ENCODE measurements at places on chromosomes 16 and 17.
A peak's percentile ranks its signal among the peaks of the same experiment; 100 is the strongest.

DNA sequence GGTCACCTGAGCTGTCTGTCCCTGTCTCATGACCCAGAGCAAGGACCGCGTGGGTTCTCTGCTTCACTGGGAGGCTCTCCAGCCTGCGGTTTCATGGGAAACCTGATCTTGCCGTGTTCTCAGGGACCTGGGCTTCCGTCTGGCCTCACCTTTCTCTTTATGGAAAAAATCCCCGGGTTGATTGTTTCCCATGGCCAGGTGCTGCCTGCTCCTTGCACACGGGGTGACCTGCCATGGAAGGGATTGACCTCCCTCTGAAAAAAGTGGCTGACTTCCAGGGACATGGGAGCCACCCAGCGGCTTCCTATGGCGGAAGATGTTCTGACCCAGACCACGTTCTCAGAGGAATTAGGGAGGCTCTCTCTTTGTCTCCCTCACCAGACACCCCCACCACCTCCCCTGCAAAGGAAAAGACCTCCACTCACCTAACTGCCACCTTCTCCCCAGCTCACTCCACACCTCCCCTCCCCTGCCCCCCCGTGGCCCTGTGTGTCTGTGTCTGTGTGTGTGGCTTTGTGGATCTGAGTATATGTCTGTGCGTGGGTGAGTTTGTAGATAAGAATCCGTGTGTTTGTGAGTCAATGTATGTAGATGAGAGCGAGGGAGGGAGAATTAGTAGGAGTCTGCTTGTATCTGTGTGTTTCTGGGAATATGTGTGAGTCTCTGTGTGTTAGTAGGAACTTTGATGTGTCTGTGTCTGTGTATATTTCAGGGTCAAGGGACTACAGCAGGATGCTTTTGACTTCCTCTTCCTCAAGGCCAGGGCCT is 154.6 kb downstream of the NTN1 start:
- DNase-seq, result no peak

DNA sequence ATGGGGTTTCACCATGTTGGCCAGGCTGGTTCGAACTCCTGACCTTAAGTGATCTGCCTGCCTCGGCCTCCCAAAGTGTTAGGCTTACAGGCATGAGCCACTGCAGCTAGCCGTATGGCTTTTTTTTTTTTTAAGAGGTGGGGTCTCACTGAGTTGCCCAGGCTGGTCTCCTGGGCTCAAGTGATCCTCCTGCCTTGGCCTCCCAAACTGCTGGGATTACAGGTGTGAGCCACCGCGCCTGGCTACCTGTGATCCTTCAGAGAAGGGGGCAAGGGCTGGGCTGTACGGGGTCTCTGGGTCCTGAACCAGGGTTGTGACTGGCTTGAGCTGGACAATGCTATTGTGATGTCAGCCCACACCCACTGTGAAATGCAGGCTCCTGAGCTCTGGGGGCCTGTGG is at the start of gene RNF151:
TSS of gene RNF151 (plus strand) at position 397 of the 400 bp plus-strand sequence. CDS start 26 bp downstream, outside the sequence.
- DNase-seq, result no peak

DNA sequence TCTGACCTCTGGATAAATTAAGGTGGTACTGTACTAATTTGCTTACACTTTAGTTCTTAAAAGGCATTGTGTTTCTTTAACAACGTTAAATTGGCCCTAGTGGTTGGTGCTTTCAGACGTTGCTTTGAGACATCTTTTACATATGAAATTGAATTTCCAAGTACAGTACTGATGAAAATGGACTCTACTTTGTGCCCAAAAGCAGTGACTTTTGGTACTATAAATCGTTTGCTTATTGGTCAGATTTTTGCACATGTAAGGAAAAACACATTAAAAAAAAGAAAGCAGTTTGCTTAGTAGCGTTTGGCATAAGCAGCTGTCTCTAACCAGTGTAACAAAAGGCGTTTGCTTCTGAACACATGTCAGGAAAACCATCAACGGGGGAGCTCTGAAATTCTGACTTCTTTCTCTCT is 139.6 kb downstream of the CDK5R1 start:
- no peak for DNase-seq

GRCh38 chr16:46949241-46949892 is 24.1 kb downstream of the DNAJA2 start:
- DNase-seq, result peak; percentile 23

- no peak for DNase-seq
Measured at GRCh38 chr16:1743376-1744337, 27.7 kb downstream of the NME3 start.

GRCh38 chr16:55494994-55495421 is 13.9 kb upstream of the LPCAT2 start:
- no peak for DNase-seq

DNA sequence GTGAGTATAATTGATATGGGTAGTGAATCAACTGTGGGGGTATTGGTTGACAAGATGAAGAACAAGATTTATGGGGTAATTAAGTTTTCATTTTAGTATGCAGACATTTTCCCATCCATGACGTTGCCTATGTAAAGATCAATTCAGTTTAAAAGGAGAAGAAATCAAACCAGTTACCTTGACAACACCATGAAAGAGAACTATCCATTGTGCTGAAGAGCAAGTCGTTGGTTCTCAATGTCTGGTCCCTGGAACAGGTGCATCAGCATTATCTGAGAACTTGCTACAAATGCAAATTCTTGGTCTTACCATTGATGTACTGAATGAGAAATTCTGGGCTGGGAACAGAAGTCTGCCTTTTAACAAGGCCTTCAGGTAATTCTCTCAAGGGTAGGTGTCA is 801 bp upstream of the OR4D2 start:
- no peak for DNase-seq

DNA sequence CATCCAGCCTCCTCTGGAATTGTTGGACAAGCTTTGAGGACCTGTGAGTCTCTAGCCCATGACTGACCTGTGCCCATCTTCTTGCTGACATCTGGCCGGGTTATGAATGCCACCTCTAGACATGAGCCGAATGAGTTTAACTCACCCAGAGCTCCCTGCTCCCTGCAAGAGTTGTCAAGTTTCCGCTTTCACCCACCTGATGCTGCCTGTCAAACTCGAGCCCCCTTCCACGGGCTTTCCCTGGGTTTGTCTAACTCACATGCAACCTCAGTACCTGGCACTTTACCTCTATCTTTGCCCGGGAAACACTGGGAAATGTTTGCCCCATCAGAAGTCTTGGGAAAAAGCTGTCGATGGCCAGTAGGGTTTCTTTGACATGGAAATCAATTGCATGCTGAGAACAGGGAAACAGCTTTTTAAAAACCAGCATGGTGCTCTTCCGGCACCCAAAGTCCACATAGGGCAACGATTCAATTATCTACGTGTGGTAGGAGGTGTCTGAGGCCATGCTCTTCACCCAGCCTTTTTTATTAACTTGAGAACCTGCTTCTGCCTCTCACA is 33.8 kb upstream of the DNAH17 start:
- DNase-seq, result no peak

DNA sequence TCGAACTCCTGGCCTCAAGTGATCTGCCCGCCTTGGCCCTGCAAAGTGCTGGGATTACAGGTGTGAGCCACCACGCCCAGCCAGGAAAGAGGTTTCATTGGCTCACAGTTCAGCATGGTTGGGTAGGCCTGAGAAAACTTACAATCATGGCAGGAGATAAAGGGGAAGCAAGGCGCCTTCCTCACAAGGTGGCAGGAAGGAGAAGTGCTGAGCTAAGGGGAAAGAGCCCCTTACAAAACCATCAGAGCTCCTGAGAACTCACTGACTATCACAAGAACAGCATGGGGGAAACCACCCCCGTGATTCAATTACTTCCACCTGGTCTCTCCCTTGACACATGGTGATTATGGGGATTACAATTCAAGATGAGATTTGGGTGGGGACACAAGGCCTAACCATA is 411.7 kb upstream of the ZFHX3 start:
- DNase-seq, result no peak

- DNase-seq, result no peak
Measured at GRCh38 chr17:28573040-28573380, 1.7 kb upstream of the PIGS start.

DNA sequence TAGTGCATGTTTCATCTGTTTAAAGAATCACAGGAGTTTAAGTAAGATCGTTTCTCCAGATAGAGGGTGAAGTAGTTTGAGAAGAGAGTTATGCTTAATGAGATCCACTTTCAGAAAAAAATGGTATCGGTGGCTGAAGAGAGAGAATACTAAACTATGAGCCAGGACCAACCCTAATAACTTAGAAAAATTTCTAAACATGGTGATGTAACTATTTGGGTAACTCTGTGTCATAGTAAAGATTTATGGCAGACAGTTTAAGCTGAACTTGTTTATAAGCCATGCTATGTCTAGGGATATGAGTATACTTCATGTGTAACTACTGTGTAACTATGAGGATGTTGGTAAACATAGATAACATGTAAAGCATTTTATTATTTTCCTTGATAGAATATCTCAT is 489.5 kb downstream of the KCNJ2 start:
- no peak for DNase-seq

DNA sequence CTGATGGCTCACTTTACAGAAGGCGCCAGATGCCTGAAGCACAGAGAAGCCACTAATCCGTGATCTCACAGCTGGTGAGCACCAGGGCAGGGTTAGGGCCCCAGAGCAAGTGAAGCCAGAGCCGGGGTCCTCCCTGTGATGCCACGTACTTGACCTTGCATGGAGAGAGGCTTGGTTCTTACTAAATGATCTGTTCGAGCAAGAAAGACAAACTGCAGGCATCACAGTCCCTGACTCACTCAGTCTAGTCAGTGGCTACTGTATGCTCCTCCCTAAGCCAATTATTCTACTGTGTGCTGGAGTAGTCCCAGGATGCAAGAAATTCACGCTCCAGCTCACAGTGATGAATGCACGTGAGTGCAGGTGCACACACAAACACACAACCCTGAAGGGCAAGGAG is 55.4 kb downstream of the SDK2 start:
- DNase-seq, result no peak

DNA sequence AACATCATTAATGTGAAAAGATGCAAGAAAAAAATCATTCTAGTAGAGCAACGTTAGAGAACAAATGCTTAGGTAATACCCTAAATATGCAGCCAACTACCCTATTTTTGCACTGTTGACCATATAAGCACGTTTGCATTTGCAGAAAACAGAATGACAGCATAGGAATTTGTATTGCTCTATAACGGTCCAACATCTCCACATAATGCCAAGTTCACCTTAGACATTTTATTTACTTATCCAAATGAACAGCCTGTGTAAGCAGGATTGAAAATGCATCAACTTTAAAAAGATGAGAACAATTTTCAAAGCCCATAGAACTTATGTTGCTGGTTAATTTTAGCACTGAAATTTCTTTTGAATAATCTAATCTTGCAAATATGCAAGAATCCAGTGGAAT is 19.1 kb upstream of the RSL1D1 start:
- no peak for DNase-seq

DNA sequence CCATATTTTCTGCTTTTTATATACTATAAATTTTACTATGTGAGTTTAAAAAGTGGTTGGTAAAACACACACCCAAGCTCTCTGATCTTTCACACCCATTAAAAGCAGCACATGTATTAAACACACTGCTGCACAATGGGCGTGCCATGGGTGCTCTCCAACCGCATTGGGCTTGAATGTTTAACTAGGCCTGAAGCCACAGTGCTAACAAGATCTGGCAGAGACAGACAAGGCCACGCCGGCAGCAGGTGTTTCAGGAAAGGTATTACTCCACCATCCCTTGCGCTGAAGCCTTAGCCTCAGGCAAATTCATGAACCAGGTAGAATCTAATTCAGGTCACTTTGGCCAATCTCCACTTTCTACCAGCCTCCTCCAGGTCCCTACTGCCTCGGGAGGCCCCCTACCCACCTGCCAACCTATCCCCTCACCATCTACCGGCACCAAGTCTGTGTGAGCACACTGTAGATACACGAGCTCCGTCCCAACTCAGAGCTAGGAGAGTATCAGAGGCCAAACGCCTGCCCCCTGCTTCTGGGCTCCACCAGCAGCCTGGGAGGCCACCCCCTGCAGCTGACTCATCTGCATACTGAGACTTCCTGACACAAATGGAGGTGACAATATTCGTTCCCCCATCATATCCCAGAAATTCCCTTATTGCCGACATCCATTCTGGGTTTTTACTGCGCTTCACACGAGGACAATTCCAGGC is 95.0 kb downstream of the ADCY9 start:
- no peak for DNase-seq

GRCh38 chr17:48791128-48792032 is 25.6 kb downstream of the TTLL6 start:
- no peak for DNase-seq

DNA sequence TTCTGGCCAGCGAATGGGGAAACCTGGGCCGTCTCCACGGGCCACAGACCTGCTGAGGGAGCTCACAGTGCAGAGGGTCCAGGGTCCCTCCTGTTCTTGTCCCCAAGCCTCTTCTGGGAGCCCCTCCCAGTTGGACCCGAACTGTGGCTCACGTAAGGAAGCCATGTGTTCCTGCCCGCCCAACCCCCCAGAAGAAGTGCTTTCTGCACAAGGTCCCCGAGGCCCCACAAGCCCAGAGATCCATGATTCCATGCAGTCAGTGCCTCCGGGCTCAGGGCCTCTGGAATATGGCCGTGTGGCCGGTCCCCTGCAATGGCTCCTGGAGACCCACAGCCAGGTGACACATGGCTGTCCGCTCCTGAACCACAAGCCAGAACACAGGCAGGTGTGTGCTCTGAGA is 272.4 kb downstream of the C16orf95 start:
- DNase-seq, result no peak

DNA sequence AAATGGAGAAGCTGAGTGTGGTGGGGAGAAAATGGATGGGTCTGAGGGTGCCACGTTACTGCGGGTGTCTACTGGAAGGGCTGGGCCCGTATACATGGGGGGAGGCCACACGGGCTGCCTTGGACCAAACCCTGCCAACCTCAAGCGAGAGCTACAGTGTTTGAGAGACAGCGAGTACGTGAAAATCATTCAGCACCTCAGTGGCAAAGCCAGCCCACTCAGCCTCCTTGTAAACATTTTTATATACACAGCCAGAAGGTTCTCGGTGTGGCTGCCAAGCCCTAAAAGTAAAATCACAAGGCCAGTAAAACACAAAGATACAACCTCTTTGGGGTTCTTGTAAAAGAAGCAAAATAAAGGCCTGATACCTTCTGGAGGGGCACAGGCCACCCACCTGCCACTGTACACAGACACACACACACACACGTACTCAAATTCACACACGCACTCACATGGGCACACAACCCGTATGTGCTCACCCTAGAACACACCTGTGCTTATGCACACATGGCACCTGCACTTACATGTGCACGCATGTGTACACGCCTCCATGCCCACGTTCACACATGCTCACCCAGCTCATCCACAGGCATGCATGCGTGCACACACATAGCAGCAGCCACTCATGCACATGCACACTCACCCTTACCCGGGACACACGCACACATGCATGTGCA is 102.8 kb downstream of the GSG1L start:
- DNase-seq, result no peak

- no peak for DNase-seq
Measured at GRCh38 chr17:32161506-32162365, 19.4 kb downstream of the RHOT1 start.

- DNase-seq, result no peak
Measured at GRCh38 chr17:67156269-67157199, 88.5 kb downstream of the HELZ start.

All from stimulated activated CD4-positive, alpha-beta T cell treated with anti-CD3 and anti-CD28 coated beads, Interleukin-2, amount 100 ng/mL, for 48 hours (primary cell).